ENCODE measurements at places on chromosomes 7 and 10.

DNA sequence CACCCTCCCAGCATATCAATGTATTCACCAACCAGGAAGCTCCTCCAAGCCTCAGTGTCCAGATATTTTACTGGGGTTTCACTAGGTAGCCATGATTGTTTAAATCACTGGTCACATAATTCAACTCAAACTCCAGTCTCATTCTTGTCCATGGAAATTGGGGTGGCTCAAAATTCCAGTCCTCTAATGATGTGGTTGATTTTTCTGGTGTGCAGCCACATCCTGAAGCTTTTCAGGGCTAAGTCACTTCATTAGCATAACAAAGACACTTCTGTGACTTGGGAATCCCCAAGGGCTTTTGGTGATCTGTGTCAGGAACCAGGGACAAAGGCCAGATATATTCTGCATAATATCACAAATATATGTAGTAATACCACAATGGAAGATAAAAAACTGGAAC, 786.9 kb upstream of the IGFBP3 start:
- no peak for DNase-seq

GRCh38 chr7:15837306-15837950, 150.9 kb upstream of the MEOX2 start:
- no peak for DNase-seq

- no peak for DNase-seq
Observed at GRCh38 chr10:79102498-79102874, 33.7 kb downstream of the ZMIZ1 start.

DNA sequence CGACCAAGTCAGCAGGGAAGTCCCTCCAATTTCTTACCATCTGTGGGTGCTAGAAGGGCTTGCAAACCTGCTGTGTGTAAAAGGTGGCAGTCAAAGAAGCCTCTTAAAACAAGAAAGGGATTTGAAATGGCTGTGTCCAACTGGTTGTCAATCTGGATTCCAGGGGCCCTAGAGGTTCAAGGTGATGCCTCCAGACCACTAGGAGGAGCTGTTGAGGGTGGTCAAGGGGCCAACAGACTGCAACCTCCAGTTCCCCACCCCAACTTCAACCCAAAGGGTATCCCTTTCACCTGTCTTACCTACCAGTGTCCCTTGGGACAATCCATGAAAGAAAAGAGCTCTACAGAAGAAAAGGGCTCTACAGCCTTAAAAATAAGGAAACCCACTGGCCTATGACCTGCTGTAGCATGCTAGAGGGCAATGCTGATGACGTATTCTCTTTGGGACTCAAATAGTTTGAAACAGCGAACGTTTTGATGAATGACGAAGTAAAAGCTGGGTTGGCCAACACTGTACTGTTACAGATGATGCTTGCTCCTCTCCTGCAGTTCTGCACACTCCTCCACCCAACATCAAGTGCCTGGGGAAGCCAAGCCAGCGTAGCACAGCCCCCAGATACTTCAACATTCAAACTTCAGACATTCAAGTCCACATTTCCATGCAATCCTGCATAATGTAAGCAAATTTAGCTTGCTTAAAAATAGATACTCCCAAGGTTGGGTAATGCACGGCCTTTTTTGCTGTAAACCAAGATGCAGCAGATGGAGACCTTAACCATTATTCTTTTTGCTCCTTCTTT, 45.9 kb upstream of the WDR11 start:
- no peak for DNase-seq

- no peak for DNase-seq
Observed at GRCh38 chr7:26556061-26556881, 264.6 kb downstream of the SNX10 start.

- DNase-seq, result no peak
Observed at GRCh38 chr10:52633266-52633665, 139.3 kb downstream of the MBL2 start.

GRCh38 chr7:114916261-114916892, 5.5 kb upstream of the MDFIC start:
- no peak for DNase-seq

GRCh38 chr10:73908853-73909539, 1.9 kb upstream of the PLAU start:
- DNase-seq, result no peak

GRCh38 chr10:70174058-70174741, 3.9 kb upstream of the SAR1A start:
- no peak for DNase-seq

DNA sequence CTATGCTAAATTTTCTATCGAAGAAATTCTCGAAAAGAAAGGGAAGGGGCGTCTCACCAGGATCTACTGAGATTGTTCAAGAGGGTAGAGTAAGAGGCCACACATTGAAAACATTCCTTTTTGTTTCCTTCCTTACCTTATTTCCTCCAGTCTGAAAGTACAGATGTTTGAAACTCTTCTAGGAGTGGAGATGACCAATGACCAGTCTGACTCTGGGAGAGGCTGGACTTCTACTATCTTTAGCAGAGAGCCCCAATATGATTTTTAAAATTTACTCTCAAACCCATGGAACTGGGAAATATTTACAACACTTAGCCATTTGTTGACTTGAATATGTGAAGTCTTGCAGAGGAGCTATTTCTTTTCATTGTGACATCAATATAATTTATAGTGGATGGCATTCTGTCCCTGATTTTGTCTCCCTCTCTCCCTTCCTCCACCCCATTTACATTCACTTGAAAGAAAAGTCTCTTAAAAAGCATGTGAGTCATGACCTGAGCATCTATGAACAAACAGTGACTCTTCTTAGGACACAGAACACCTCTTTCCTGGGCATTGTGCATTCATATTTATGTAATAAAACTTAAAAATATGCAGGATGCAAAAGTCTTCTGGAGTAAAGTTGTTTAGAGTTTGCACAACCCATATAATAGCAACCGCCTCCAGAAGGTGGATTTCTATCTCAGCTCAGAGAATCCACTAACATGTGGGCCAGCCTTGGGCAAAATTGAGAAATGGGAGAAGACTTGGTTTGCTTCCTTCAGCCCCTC, 31.2 kb upstream of the BMPER start:
- DNase-seq, result no peak

GRCh38 chr7:317643-318405, 27.9 kb downstream of the FOXL3 start:
- no peak for DNase-seq

DNA sequence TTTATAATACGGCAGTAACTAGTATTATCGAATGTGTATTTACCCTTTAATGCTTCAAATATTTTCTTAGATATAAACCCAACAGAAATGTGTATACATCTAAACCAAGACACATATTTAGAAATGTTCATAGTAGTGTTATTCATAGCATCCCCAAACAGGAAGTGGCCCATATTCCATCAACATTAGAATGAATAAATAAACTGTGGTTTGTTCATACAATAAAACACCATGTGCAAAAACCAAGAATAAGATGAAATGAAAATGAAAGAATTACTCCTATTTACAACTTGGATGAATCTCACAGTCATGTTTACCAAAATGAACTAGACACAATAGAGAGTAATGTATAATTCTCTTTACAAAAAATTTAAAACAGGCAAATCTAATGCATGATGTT, 9.2 kb upstream of the CAV2 start:
- no peak for DNase-seq

GRCh38 chr10:120541984-120542383, 85.0 kb downstream of the PLPP4 start:
- DNase-seq, result no peak

- no peak for DNase-seq
Observed at GRCh38 chr7:29255199-29255878, 60.8 kb downstream of the CHN2 start.

DNA sequence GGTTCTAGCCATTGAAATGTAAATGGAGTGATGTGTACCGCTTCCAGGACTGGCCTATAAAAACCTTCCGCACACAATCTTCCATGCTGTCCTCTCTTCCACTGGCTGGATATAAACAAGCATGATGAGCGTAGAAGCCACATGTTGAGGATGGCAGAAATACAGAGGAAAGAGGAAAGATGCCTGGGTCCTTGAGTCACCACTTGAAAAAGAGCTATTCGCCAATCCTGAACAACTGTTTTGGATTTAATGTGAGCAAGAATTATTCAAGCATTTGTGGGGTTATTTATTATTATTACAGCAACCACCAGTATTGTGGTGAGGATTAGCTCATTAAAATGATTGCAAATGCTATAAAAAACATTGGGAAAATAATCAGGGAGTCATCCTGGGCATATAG, 45.8 kb upstream of the PLXNA4 start:
- no peak for DNase-seq

DNA sequence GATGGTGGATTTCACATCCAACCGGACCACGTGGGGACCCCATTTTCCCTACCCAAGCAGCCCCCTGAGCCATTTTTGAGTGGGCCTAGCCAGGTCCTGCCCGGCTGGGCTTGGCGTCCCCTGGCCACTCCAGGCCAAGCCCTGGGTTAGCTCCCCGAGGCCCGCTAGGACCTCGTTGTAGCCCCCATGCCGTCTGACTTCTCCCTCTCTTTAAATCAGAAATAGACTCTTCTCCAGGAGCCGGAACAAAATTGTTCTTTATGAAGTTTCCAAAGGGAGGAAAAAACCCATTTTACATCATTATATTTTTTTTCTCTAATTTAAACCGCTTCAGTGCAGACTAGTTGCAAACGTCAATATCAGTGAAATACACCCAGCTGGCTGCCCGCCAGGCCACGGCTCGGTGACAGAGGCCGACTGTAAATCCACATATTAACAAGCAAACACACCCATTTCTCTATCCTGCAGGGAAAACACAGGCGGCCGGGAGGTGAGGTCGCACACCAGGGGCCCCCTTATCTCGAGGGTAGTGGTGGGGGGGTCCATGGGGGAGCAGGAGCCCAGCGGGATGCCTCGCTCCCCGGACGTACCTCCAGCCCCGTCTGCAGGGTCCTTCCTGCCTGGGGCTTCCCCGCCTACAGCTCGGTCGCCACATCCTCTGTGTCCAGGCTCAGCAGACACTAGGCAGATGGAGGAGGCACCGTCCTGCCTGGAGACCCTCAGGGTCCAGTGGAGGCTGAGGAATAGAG, 72.7 kb downstream of the ELFN1 start:
- DNase-seq, result no peak

DNA sequence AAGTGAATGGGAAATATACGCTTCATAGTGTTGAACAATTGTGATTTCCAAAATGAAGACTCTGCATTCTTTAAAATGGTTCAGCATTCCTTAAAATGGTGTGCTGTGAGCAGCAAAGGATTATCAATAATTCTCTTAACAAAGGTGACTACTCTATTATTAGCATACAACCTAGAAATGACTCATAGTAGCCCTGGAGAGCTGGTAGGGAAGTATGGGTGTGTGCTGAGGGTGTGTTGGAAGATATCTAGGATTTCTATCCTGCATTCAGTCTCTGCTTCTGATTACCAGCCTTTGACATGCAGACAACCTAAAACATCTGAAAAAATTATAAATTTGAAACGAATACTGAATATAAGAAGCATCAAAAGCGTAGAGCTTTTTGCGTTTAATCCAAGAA, 72.5 kb downstream of the SEMA3D start:
- no peak for DNase-seq

DNA sequence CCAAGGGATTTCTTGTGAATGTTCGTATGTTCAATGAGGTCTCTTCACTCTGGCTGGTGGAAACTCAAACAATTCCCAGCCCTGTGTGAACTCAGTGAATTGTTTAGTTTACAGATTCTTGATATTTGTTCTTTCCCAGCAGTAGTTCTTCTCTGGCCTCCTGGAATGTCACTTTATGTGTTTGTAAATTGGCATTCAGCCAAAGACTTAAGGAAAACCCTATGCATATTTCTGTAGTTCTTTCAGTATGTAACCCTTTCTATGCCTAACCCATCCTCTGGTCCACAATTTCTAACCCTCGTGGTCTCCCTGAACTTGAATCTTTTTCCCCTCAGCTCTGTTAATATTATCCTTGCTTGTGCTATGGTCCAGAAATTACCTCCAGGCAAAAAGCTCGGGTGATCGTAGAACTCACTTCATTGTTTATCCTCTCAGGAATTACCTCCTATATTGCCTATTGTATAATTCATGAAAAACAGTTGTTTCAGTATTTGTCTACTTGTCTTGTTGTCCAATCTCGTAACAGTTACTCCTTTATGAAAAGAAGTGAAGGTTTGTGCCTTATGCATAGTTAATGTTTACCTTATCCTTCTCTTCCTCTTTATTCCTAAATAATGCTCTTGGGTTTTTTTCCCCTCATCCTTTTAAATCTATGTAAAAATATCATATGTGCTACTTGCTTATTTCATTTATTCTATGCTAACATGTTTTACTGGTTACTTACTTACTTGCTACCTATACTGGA, 23.7 kb upstream of the AGR3 start:
- DNase-seq, result no peak

DNA sequence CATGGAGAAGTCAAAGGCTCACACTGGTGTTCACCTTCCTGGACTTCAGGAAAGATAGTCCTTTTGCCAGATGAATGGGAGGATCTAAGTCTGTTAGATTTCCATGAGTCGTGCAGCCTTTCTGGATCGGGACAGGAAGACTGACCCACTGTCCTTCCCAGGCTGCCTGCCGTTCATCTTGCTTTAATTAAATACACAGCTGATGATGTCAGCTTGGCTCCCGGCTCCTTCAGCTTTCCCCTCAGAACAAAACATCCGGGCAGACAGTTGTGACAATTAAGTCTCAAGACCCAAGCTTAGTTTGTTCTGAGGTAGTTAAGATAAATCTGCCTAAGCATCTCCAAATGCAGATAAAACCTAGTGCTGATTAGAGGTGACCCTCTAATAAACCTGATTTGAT, 58.6 kb downstream of the AUTS2 start:
- no peak for DNase-seq

- no peak for DNase-seq
Observed at GRCh38 chr7:155254018-155254417, 43.7 kb upstream of the INSIG1 start.

- no peak for DNase-seq
Observed at GRCh38 chr10:86946213-86947155, 10.9 kb downstream of the MMRN2 start.

DNA sequence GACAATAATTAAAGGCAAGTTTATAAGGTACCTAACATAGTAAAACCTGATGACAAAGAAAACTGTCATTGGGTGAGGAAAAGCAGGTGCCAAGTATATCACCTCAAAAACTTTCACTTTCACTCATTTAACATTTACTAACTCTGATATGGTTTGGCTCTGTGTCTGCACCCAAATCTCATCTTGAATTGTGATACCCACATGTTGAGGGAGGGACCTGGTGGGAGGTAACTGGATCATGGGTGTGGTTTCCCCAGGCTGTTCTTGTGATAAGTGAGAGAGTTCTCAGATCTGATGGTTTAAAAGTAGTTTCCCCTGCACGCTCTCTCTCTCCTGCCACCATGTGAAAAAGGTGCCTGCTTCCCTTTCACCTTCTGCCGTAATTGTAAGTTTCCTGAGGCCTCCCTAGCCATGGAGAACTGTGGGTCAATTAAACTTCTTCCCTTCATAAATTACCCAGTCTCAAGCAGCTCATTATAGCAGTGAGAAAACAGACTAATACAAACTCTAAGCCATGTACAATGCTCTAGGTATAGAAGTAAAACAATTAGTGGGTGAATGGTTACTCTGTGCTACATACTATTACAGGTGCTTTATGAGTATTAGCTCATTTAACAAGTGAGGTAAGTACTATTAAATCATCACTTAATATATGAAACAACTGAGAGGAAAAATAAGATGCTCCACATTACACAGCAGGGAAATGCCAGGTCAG, 199.0 kb downstream of the CHCHD3 start:
- DNase-seq, result no peak

GRCh38 chr10:117399341-117400196, 24.3 kb upstream of the PDZD8 start:
- no peak for DNase-seq
